ENCODE measurements at places on chromosomes 13 and 19. TPM values are rescaled to one million over a fixed set of nuclear protein-coding genes. Genes with fewer than 3 reads are reported as not detected.
A peak's percentile ranks its signal among the peaks of the same experiment; 100 is the strongest.

- no peak overlapping the region for H3K4me3 ChIP-seq
- H3K27me3 ChIP-seq = no peaks in the 10 kb centered on the region
- H3K4me1 ChIP-seq = no peaks in the 10 kb centered on the region
- no peak for DNase-seq
- no peak overlapping the region for H3K27ac ChIP-seq
Measured at GRCh38 chr13:95564733-95565291, 12.3 kb downstream of the CLDN10 start.

DNA sequence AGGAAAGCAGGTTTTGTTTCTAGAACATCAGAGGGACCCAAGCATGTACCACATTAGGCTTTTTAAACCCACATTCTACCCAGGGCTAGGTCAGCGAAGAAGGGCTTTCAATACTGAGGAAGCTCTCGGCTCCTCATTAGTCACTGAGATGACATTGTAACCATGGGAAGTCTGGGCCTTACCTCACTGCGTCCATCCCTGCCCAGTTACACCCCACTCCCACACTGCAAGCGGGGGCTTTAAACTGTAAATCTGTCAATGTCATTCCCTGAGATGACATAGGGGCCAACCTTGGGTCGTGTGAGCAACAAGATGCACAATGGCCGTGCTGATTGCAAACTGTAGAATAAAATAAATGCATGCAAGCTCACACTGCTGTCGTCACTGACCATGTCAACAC, 21.7 kb upstream of the TFDP1 start:
- no peaks in the 10 kb centered on the region for H3K36me3 ChIP-seq
- DNase-seq = no peak
- H3K27me3 ChIP-seq = no peaks in the 10 kb centered on the region
- no peak overlapping the region for H3K27ac ChIP-seq
- H3K4me1 ChIP-seq = peaks cover 5% of the 10 kb centered on the region
- H3K4me3 ChIP-seq = no peak overlapping the region

- H3K27me3 ChIP-seq = no peaks in the 10 kb centered on the region
- H3K36me3 ChIP-seq = no peaks in the 10 kb centered on the region
- no peak overlapping the region for H3K4me3 ChIP-seq
- DNase-seq = no peak
- no peaks in the 10 kb centered on the region for H3K4me1 ChIP-seq
- no peak overlapping the region for H3K27ac ChIP-seq
Measured at GRCh38 chr13:59867867-59868266, 295.9 kb downstream of the DIAPH3 start.

- peak overlapping the region; percentile 90 for H3K4me3 ChIP-seq
- no peaks in the 10 kb centered on the region for H3K27me3 ChIP-seq
- H3K36me3 ChIP-seq = peaks cover 15% of the 10 kb centered on the region
- H3K27ac ChIP-seq = peak overlapping the region; percentile 97
- no peak for DNase-seq
- H3K4me1 ChIP-seq = peaks cover 22% of the 10 kb centered on the region
Measured at GRCh38 chr19:55406826-55407549, 600 bp downstream of the UBE2S start.

ZNF541 gene
- total RNA-seq = 1.1 TPM

DNA sequence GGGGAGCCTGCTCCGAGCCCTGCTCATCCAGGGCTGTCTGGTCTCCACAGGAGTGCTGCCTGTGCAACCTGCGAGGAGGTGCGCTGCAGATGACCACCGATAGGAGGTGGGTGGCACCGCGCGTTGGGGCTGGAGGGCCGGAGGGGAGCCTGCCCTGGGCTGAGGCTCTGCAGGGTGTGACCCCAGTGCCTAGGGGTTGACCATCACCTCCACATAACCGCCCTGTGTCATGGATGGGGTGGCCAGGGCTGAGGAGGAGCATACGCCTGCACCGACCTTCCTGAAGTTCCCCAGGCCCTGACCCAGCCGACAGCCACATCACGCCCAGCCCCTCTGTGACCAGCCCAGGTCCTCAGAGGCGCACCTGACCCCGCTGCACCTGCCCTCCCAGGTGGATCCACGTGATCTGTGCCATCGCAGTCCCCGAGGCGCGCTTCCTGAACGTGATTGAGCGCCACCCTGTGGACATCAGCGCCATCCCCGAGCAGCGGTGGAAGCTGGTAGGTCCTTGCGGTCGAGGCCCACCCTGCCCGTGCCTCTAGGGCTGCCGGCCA, 168.7 kb downstream of the KDM4B start:
- no peak overlapping the region for H3K27ac ChIP-seq
- peaks cover 4% of the 10 kb centered on the region for H3K4me1 ChIP-seq
- DNase-seq = no peak
- no peak overlapping the region for H3K4me3 ChIP-seq
- peaks cover 9% of the 10 kb centered on the region for H3K36me3 ChIP-seq

ZSWIM4 gene
- 2.3 TPM for total RNA-seq

THSD1 gene
- total RNA-seq = 6.4 TPM

TMEM259 gene
- total RNA-seq = 157 TPM

DNA sequence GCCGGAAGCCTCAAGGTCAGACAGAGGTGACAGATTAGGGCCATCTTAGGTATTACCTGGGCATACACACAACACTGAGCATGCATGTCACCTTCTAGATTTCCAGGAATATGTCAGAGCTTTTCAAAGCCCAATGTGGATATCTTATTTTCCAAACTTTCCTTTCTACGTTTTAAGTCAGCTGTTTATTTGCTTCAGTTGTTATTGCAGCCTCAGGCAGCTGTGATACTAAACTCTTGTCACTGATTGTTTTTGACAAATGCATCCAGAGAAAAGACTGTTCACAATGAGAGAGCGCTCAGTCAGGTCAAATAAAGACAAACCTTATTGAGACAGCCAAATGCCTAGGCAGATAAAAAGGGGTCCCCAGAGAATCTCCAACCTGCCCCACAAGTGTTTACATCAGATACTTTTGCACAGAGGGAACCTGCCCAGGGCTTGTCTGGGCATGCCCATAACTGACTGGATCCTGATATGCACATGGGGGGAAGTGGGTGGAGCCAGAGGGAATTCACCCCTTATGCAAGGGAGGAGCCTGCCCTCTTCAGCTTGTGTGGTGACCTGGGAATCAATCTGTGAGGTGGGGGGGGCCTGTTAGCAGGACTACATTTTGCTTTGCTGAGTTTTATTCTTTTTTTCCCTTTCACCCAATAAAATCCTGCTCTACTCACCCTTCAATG, 28.5 kb downstream of the MED4 start:
- no peak overlapping the region for H3K27ac ChIP-seq
- DNase-seq = no peak
- no peak overlapping the region for H3K4me3 ChIP-seq
- no peaks in the 10 kb centered on the region for H3K4me1 ChIP-seq
- H3K27me3 ChIP-seq = no peaks in the 10 kb centered on the region

GRCh38 chr19:56637976-56638555, 4.9 kb upstream of the SMIM17 start:
- H3K4me1 ChIP-seq = no peaks in the 10 kb centered on the region
- H3K36me3 ChIP-seq = no peaks in the 10 kb centered on the region
- DNase-seq = no peak

- H3K27me3 ChIP-seq = peaks cover 5% of the 10 kb centered on the region
- H3K27ac ChIP-seq = peak overlapping the region; percentile 54
- H3K4me1 ChIP-seq = no peaks in the 10 kb centered on the region
- no peak for DNase-seq
- H3K4me3 ChIP-seq = no peak overlapping the region
Measured at GRCh38 chr19:55549500-55550320, 4.4 kb upstream of the SBK3 start.

DNA sequence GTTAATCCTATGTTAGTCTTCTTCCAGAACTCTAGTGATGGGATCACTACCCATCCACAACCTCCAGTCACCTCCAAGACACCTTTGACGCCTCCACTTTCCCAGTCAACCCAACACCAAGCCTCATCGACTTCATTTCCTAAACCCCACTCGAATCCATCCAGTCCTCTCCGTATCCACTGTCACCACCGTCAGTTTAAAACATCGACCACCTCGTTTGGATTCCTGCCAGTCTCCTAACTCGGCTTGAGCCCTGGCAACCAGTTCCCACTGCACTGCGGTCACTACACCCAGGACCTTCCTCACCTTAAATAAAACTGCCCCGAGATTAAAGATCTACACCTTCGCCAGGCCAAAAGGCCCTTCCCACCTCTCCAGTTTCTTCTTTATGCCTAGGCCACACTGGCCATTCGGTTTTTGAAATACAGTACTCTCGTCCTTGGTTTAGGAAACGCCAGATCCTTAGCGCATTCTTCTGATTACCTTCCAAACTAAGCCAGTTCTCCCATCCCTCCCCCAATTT, 1.2 kb downstream of the MTIF3 start:
- H3K27me3 ChIP-seq = no peaks in the 10 kb centered on the region
- H3K36me3 ChIP-seq = no peaks in the 10 kb centered on the region
- DNase-seq = no peak
- peaks cover 21% of the 10 kb centered on the region for H3K4me1 ChIP-seq
- peak overlapping the region; percentile 98 for H3K4me3 ChIP-seq

- H3K27ac ChIP-seq = no peak overlapping the region
- DNase-seq = no peak
- peaks cover 12% of the 10 kb centered on the region for H3K4me1 ChIP-seq
- H3K27me3 ChIP-seq = no peaks in the 10 kb centered on the region
Measured at GRCh38 chr19:45173816-45174215, 4.2 kb downstream of the TRAPPC6A start.

DNA sequence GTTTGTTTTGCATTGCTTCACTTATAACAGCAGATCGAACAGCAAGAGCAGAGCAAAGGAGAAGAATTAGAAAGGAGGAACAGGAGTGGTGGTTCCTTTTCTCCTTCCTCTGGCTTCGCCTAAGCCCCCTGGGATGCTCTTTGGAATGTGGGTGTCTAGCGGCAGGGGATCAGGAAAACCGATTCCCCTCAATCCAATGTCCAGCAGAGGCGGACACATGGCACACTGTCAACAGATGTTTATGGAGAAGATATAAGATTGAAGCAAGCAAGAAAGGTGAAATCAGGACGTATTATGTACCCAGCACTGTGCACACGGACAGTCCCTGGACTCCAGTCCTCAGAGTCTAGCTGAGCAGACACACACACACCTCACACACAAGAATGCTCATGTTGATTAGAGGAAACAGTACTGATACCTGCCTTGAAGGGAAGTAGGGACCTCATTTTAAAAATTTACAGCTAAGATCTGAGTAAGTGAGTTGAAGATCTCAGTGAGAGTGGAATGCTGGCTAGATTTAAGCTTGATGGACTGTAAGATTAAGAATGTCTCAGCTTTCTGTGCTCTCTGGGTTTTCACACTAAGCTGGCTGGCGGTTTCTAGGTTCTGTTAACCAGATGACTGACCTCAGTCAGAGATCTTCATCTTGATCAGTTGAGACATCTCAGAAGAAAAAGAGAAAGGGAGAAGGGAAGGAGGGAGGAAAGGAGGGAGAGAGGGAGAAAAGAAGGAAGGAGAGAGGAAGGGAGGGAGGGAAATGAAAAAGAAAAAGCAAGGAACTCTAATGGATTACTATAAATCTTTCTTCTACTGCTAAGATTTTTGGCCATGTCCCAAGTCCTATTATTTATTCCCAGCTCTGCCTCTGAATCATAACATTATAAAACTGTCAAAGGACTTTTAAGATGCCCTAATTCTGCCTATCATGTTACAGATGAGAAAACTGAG, 44.8 kb downstream of the FLT1 start:
- no peak overlapping the region for H3K27ac ChIP-seq
- H3K27me3 ChIP-seq = no peaks in the 10 kb centered on the region
- no peak for DNase-seq
- no peaks in the 10 kb centered on the region for H3K36me3 ChIP-seq
- H3K4me1 ChIP-seq = no peaks in the 10 kb centered on the region

EDNRB gene
- total RNA-seq = 17.6 TPM

GRCh38 chr19:29574510-29574909, 31.6 kb upstream of the POP4 start:
- H3K4me1 ChIP-seq = no peaks in the 10 kb centered on the region
- H3K36me3 ChIP-seq = no peaks in the 10 kb centered on the region
- DNase-seq = no peak
- H3K27me3 ChIP-seq = peaks cover 4% of the 10 kb centered on the region

DNA sequence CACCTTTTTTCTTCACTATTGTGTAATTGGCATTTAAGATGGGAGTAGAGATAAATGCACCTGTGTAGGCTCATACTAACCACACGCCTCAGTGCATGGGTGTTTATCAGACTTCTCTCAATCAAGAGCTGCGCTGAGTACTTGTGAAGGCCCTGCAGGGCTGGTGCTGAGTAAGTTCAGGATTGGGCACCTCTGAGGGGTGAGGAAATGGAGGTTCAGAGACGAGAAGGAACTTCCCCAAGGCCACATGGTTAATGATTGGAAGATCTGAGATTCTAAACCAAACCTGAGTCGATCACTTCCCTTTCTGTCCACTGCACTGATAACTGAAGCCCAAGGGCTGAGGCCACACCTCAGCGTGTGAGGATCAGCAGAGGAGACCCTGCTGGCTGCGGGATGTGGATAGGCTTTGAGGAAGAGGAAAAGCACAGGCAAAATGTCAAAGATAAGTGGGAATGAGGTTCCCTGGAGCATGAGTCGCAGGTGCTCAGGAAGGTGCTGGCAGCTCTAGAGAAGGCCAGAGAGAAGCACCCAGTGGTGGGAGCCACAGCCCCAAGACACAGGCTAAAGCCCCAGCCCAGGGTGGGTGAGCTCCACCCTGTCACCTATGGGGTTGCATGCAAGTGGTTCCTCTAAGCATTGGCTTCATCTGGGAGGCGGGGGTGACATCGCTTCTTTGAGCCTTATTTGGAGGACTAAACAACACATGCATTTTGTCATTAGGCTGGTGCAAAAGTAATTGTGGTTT, 32.3 kb upstream of the GJB6 start:
- DNase-seq = no peak
- no peaks in the 10 kb centered on the region for H3K4me1 ChIP-seq
- no peak overlapping the region for H3K4me3 ChIP-seq
- H3K27me3 ChIP-seq = no peaks in the 10 kb centered on the region
- H3K27ac ChIP-seq = no peak overlapping the region
- H3K36me3 ChIP-seq = no peaks in the 10 kb centered on the region

KRTDAP gene
- not detected for total RNA-seq

NMRK2 gene
- not detected for total RNA-seq

- H3K27ac ChIP-seq = no peak overlapping the region
- DNase-seq = no peak
- peaks cover 14% of the 10 kb centered on the region for H3K4me1 ChIP-seq
- H3K36me3 ChIP-seq = no peaks in the 10 kb centered on the region
- H3K27me3 ChIP-seq = peaks cover 99% of the 10 kb centered on the region
Measured at GRCh38 chr13:99989276-99990125, 7.9 kb downstream of the ZIC2 start.
